Femur (tissue), 1 donor: ENCODE measurements at places on chromosomes 1 and 21.

GRCh38 chr1:41689558-41689981 is 205.1 kb upstream of the EDN2 start:
- peak; percentile 55 for DNase-seq

- DNase-seq, result no peak
Measured at GRCh38 chr1:215111916-215112315, 29.4 kb downstream of the KCNK2 start.

GRCh38 chr1:180358649-180359048 is 128.6 kb downstream of the LHX4 start:
- peak; percentile 60 for DNase-seq

- peak; percentile 52 for DNase-seq
Measured at GRCh38 chr1:9900142-9901043, 9.7 kb downstream of the CTNNBIP1 start.

DNA sequence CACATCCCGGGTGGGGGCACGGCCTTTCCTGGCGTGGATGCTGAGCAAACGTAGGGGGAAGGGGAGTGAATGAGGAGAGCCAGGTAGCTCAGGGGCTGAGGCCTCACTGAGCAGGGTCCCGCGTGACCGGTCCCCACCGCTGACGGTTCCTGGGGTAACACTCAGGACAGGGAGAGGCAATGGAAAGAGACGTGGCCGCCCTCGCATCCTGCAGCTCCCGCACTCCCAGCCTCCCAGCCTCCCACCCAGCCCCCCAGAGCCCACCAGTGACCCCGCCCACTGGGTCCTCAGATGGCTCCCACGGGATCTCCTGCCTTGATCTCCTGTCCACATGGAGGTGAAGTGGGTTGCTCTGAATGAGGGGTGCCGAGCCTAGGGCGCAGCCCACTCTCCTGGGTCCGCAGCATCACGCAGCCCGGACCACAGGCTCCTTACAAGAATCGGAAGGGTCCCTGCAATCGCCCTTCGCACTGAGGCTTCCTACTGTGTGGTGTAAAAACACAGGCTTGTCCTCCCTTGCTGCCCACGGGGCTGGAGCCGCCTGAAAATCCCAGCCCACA is 2.4 kb downstream of the TSPEAR start:
- DNase-seq, result no peak

- DNase-seq, result no peak
Measured at GRCh38 chr1:41323243-41323642, 38.0 kb upstream of the FOXO6 start.

DNA sequence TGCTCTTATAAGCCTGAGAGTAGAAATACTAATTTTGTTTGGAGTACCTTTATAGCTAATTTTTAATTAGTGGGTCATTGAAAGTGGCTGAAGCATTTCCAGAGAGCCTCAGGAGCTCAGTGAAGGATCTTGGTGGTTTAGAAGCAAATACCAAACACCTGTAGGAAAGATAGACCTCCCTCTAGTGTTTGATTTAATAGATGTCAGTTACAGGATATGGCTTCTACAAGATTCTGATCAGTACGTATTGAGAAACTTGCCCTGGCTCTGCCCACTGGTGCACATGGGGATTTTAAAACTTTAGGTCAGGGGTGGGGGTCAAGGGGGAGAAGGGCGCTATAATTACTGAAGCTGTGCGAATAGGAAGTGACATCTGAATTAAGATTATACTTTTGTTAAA is 122.2 kb downstream of the POU2F1 start:
- DNase-seq, result no peak

DNA sequence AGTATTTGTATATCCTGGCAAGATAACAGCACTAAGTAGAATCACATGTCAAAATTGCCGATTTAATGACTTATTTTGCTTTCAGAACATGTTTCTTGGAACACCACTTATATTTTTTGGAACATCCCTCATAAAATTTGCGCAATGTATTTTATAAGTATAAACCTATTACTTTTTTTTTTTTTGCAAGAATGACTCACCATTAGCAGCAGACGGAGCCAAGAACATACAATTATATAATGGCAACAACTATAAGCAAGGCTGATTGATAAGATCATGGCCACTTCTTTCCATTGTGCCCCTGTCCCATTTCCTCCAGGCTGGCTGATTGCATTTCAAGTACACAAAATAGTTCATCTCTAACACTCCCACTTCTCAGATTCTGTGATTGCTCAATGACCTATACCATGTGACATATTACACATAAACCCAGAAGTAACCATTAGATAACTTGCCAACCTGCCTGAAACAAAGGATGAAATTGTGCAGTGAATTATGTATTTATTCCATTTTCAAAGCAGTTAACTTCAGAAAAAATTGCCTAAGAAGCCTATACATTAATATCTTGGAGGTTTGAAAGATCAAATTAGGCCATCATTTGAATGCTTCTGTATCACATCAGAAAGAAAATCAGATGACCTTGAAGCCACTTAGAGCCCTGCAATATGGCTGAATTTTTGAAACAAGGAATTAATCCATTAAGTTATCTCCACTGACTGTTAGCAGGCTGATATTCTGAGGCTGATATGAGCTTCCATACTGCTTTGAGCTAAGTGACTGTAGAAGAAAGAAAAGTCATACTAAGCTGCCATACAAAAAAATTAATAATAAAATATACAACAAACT is 77.8 kb upstream of the PRMT6 start:
- no peak for DNase-seq

- peak; percentile 92 for DNase-seq
Measured at GRCh38 chr1:227886993-227887696, 60.6 kb downstream of the WNT9A start.

DNA sequence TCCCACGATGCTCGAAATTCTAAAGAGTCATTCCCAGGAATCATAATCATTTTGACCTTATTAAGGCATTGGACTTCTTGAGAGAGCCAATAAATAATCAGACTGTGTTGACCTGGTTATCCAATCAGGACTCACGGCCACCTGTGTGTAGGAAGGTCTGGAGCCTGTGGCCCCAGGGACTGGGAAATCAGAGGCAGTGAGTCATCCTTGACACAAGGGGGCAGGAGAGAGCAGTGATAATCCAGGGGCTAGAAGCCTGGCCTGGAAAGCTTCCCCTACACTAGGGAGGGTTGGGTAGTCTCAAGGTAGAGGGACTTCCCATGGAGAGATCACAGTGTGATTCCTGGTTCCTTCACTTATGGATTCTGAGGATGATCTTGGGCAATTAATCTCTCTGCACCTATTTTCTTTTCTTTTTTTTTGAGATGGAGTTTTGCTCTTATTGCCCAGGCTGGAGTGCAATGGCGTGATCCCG is 4.7 kb downstream of the MR1 start:
- DNase-seq, result peak; percentile 41

DNA sequence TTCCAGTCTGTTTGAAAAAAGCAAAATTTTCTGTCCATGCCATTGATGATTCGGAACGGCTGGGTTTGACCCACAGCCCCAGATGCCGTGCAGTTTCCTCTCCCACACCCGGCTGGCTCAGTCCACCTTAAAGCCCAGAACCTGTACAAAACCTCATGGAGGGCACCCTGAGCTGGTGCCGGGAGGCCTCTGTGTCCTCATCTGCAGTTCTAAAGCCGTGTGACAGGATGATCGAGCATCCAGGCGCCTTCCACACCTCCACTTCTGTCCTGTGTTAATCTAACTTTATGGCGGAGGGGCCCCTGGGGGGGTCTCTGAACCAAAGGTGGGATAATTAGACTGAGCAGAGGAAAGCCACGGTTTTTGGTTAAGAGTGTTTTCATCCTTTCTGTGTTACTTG is 49.6 kb downstream of the SLC37A1 start:
- no peak for DNase-seq

DNA sequence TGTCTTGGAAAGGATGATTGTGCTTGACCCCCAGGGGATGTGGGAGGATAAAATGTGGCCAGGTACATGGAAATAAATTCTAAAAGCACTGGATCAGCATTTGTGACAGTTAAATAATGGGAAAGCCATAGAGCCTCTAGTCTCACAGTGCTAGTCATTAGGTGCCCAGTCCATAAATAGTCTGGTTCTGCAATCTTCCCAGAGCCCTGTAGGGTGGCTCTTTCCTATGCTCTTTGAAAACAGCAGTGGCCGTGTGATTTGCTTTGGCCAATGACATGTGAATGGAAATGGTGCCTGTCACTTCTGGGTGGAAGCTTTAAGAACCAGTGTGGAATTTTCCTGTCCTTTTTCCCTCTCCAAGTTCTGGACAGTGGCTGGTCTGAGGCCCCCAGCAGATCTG is 113.2 kb downstream of the TRABD2B start:
- DNase-seq, result no peak

DNA sequence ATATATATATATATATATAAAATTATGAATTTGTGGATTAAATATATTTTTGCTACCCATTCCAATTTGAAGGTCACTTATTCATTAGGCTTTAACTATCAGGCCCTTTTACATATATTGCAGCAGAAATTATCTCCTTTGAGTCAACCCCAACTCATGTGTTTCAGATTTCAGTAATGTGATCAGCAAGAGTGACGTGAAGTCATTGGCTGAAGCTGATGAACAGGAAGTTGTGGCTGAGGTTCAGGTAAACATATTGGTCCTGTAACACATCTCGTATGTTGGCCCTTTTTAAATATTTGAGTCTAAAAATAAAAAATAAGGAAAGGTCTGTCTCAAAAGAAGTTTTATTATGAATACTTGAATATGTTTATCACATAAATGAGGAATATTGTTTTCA is 8.5 kb downstream of the VPS45 start:
- no peak for DNase-seq

GRCh38 chr1:224458296-224458695 is 23.7 kb upstream of the WDR26 start:
- DNase-seq, result no peak

DNA sequence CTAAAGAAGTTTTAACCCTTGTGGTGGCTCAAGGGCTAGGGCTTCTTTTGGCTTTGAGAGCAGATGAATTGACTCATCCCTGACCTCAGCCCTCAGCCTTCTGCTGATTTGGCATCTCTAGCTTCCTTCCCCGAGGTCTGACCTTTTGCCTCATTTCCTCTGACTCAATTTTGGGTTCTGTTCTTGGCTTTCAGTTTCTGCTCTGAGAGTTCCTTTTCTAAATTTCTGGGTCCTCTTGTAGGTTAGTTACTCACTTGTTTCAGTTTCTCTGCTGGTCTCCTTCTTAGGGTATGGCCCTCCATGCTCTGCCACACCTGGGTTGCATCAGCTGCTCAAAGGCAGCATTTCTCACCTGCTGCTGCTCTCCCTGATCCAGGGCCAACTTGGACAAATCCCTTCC is 19.4 kb downstream of the PDE4B start:
- DNase-seq, result peak; percentile 41

DNA sequence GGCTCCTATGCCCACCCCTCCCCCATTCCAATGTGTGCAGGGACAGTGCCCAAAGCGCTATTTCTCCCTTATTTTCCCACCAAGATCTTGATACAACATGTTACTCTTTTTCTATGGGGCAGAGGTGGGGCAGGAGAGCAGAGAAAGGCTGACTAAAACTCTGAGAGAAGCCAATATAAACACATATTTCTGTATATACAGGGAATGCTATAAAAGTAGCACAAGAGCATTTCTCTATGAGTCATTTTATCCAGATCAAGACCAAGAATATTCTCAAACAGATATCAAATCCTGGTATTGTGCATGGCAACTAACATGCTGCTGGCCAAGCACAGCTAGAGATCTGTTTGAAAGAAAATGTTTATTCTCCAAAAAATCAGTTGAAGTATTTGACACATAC is 7.3 kb downstream of the WDR26 start:
- no peak for DNase-seq

GRCh38 chr1:114503916-114504422 is 7.0 kb downstream of the TRIM33 start:
- DNase-seq, result no peak

- DNase-seq, result no peak
Measured at GRCh38 chr1:234614081-234614489, 4.1 kb upstream of the IRF2BP2 start.

DNA sequence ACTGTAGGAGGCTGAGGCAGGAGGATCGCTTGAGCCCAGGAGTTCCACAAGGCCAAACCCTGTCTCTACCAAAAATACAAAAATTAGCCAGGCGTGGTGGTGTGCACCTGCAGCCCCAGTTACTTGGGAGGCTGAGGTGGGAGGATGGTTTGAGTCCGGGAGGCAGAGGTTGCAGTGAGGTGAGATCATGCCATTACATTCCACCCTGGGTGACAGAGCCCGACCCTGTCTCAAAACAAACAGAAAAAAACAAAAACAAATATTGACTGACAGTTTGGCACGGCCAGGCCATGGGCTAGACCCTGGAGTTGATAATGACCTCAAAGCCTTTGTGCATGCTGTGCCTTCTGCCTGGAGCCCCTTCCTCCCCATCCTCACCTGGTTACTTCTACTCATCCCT is 19.2 kb upstream of the RSPO1 start:
- DNase-seq, result no peak

DNA sequence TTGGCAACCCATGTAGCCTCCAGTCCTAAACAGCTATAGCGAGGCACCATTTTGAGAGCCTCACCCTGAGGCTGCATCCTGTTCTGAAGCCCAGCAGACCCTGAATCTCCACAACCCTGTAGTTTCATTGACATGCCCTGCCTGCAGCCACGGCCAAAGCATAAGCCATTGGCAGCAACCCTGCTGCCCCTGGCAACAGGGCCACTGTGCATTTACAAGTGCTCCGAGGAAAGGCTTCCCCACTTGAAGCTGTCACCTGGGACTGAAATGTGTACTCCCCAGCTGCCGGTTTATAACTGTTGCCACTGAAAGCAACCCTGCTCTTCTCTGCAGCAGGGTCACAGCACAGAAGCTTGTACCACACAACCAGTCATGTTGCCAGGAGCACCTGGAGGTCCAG is 124.2 kb upstream of the OLFM3 start:
- DNase-seq, result no peak

GRCh38 chr1:199854686-199855321 is 172.7 kb upstream of the NR5A2 start:
- DNase-seq, result no peak
